CD4-positive, alpha-beta T cell treated with Interleukin-1 beta for 1 hour (primary cell): ENCODE measurements at places on chromosomes 7 and 10.

DNA sequence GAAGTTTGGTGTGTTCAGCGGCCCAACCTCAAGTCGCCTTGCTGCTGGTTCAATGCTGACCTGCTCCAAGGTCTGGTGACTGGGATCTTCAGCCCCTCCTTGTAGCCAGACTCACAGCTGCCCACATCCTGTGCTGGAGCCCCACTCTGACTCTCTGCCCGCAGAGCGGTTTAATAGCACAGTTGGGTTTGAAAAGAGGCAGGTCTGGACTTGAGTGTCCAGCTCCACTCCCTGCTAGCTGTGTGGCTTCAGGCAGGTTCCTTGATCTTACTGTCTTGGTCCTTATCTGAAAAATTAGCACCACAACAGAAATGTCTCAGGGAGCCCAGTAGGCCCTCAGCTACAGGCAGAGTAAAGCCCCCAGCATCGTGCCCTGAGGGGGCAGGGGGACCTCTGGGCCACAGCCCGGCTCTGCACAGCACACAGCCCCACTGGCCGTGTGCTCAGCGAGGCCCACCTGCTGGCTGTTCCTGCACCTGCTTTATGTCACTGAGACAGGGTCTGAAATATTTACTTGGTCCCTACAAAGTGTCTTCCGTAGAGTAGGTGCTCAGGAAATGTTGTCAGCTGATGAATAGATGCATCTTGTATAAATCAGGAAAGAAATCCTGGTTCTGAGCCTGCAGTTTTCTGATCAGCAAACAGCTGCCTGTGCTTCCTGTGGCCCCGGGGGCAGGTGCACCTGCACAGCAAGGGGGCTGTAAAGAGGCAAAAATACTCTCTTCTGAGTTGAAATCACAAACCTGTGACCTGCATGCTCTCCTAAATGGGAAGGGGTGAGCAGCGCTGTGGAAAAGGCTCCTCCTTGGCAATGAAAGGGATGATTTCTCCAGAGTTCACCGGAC lies 155.5 kb downstream of the SVIL start:
- no peak for DNase-seq

DNA sequence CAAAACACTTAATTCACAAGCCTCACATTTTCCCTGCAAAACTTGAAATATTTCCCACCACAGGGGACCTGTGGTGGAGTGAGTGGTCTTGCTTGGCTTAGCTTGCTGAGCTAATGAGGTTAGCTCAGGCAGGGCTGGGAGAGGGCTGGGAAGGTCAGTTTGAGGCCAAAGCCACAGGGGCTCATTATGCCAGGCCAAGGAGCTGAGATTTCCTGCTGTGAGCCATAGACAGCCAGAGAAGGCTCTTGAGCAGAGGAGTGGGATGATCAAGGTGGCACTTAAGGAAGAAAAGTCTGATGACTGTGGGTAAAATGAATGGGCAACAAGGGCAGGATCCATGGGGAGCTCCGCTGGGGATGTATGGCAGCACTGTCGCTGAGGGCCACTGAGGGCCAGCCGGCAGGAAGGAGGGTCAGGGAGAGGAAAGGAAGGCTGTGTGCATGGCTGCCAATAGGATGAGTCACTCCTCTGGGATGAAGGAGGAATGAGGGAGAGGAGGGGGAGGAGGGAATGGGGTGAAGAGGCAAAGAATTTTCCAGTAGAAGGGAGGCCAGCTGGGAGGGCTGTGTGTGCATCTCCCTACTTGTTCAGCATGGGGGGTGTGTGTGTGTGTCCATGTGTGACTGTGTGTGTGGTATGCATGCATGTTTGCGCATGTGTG lies 18.7 kb upstream of the ZNF488 start:
- no peak for DNase-seq

DNA sequence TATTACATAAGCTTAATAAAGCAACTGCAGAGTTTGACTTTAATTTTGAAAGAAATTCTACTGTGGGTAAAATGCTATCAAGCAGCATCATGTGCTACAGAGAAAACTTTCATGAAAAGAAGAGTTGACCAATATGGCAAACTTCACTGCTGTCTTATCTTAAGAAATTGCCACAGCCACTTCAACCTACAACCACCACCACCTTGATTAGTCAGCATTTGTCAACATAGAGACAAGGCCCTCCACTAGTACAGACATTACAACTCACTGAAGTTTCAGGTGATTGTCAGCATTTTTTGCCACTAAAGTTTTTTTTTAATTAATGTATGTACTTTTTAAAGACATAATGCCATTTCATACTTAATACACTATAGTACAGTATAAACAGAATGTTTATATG lies 350.3 kb downstream of the HPSE2 start:
- DNase-seq, result no peak

DNA sequence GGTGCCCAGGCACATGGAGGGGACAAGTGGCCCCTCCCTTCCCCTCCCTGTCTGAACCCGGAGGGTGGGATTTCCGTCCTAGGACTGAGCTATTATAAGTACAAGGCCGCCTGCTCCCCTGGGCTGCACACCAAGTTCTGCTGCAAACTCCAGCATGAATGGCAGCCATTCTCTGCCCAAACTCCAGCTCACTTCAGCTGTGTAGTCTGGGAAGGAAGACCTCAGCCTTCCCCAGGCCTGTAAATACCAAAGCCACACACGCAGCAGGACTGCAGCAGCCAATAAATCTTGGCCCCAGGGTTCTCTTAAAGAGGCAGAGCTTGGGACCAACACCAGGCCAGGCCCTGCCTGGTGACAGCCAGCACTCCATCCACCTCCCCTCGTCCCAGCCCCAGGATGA lies 291.3 kb upstream of the ZMIZ1 start:
- DNase-seq, result no peak

DNA sequence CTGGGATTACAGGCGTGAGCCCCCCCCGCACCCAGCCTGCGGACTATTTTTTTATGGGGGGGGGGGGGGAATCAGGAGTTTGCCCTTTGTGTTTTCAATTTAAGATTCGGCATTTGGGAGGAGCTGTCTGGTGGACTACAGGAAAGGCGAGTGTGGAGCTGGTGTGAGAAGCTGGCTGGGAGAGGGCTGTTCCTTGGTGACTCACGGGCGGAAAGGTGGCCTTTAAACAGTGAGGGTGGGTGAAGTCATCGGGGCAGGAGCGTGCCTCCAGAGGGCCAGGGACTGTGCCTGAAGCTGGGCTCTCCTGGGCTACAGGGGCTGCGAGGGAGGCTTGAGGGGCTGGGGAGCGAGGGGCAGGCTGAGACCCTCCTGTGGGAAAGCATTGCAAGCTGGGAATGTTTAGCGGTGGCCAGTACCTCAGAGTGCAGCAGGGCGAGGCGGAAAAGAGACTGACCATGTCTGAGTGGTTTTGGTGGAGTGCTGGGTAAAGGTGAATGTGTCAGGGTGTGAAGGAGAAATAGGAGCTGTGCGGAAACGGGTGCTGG lies 39.7 kb upstream of the ZNF32 start:
- DNase-seq, result no peak

GRCh38 chr7:151125846-151126481 lies 39.7 kb downstream of the AGAP3 start:
- no peak for DNase-seq

- DNase-seq, result no peak
Measured at GRCh38 chr10:21343087-21343486, 182.4 kb downstream of the SKIDA1 start.

GRCh38 chr7:27900006-27900405 lies 160.0 kb downstream of the TAX1BP1 start:
- DNase-seq, result no peak

DNA sequence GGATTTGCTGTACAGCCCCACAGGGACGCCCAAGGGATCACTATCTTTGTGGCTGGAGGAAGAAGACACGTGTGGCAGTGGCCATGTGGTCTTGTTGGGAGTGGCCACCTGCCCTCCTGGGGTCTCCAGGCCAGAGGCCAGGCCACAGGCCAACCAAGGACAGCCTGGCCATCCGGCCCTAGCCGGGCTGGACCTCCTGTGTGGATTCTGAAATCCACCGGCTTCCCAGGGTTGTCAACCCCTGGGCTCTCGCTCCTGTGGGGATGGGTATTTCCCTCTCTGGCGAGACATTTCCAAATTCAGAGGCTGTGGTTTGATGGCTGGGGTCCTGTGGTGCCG lies 31.5 kb upstream of the CFAP46 start:
- DNase-seq, result no peak

DNA sequence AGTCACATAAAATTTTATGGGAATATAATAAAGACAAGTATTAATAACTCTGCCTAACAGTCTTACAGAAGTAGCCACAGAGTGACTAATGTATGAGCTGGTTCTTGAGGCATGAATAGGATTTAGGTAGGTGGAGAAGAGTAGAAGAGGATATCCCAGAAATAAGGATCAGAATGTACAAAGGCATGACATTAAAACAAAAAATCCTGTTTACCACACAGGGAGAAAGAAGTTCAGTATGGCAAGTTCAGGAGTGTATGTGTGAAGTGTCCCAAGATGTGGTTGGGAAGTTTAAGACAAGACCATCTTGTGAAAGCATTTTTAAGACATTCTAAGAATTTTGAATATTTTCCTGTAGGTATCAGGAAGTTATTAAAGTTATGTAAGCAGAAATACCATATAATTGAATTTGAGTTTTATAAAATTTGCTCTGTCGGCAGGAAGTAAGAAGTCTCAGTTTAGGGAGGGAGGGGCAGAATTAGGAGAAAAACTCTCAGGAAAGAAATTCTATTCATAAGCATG lies 64.7 kb upstream of the CAV2 start:
- no peak for DNase-seq

DNA sequence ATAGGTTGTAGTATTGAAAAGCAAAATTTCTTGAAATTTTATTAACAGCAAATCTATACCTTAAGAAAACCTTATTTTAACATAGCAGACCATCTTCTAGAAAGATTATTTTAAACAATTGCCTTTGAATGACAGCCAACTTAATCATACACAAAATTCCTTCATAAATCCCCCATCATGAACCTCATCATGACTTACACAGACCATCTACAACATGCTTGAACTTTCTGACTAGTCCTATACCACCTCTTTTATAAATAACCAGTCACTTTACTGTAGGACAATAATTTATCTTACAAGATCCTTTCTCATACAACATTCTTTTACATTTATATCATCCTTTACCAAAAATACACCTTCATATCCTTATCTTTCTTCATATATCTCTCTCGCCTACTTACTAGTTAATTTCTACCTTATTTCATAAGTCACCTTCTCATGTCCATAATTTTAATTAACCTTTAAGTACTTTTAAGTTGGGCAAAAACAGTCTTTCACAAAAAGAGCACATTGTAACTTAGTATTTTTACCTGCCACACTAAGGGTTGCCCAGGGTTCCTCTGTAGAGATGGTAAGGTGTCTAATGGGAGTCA lies 16.6 kb upstream of the PTN start:
- DNase-seq, result no peak

- no peak for DNase-seq
Measured at GRCh38 chr7:25893436-25893835, 258.6 kb upstream of the NFE2L3 start.

DNA sequence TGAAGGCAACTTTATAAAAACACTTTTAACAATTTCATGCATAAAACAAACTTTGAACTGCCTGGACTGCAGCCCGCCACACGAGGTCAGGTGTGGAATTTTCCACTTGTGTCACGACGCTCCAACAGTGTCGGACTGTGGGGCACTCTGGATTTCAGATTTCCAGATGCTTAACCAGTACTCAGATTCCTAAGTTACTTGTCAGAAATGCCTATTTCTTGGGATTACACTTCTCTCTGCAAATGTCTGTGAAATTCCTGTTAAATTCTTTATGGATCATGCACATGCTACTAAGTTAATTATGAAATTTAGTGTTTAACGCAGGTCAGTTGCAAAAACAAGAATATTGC lies 473 bp upstream of the GPER1 start:
- no peak for DNase-seq

DNA sequence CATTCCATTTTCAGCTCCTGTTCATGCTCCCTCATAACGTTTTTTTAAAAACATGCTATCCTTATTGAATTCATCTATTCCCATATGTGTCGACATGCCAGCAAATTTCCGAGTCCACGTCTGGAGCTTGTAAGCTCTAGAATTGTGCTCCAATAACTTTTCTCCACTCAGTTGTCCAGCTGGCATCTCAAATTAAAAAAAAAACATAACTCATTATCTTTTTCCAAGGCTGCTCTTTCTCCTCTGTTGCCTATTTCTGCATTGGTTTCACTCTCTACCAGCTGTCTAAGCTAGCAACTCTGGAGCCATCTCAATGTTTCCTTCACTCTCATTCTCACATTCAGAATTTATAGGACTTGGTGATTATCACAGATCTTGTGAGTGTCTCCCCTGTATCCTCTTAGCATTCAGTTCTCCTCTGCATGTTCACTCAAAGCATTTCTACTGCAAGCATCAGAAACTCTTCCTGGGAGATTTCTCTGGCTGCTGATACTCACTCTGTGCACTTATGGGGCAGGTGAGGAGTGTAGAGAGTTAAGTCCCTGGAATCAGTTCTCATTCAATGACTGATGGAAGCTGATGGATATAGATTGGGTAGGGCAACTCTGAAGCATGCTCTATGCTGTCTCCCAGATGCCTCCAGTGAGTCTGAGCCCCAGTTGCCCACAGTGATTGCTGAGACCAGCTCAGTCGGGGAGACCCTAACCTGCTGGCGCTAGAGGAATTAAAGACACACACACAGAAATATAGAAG lies 6.7 kb upstream of the DLD start:
- DNase-seq, result no peak

DNA sequence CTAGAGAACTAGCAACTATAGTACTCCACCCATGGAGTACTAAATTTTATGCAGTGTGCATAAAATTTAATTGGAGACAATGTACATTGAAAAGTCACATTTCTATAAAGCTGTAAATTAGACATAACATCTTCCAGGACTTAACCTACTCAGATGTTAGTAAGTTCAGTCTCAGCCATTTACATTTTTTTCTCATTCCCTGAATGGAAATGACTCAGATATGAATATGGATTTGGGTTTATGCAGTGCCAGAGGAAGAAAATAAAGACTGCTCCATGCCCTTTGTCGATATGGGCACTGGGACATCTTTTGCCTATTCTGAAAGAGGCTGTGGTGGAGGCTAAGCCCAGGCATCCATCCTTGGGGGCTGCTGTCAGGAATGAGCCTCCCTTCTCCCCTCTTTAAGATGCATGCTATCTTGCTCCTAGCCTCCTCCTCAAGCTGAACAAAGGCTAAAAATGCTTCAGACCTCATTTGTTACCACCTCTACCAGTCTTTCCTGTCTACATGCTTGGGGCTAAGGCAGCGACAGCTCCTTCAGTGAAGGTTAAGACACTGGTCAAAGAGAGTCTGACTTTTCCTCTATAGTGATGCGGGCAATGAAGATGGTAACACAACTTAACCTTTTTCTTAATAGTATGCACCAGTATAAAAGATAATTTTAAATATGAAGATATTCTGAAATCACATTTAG lies 486.8 kb upstream of the ANKRD30A start:
- DNase-seq, result no peak

GRCh38 chr7:55250313-55250712 lies 114.8 kb upstream of the LANCL2 start:
- DNase-seq, result no peak

GRCh38 chr10:119101366-119102098 lies 2.4 kb upstream of the DENND10 start:
- no peak for DNase-seq

- peak; percentile 77 for DNase-seq
Measured at GRCh38 chr7:101017064-101017777, 2.7 kb upstream of the MUC17 start.
